ENCODE measurements at places on chromosomes 7 and 10. TPM values are rescaled to one million over a fixed set of nuclear protein-coding genes. Genes with fewer than 3 reads are reported as not detected.

GRCh38 chr10:131512852-131513251, 201.3 kb upstream of the TCERG1L start:
- DNase-seq: no peak

DNA sequence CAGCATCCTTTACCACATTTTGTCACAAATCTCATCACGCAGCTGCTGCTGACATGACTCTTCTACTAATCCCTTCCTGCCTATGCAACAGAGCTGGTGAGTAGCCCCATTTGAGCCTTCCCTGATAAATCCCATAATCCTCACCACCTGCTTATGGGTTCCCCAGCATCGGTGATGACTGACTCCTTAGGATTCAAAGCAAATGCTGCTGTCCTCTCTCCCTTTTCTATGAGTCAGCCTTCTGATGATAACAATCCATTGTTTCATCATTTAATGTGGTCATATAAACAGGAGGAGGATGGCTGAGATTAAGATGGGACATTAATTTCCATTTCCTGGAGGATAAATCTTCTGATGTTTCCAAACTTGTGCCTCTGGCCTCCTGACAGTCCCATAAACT, 73.4 kb downstream of the SORCS1 start:
- no peak for DNase-seq

DNA sequence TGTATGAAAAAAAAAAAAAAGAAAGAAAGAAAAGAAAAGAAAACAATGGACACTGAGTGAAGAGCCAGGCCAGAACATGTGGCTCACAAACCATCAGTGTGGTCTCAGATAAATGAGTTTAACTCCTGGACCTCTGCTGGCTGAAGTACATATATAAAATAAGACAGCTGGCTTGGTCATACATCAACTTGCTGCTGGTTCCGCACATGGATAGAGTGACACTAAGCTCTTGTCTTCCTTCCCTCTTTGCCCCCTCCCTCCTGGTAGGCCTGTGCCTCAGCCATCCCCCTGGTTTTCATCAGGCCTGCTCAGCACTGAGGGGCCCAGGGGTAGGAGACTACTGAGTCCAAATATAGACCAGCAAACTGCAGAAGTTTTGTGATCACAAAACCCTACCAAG, 58.1 kb upstream of the DGKI start:
- DNase-seq: no peak

DNA sequence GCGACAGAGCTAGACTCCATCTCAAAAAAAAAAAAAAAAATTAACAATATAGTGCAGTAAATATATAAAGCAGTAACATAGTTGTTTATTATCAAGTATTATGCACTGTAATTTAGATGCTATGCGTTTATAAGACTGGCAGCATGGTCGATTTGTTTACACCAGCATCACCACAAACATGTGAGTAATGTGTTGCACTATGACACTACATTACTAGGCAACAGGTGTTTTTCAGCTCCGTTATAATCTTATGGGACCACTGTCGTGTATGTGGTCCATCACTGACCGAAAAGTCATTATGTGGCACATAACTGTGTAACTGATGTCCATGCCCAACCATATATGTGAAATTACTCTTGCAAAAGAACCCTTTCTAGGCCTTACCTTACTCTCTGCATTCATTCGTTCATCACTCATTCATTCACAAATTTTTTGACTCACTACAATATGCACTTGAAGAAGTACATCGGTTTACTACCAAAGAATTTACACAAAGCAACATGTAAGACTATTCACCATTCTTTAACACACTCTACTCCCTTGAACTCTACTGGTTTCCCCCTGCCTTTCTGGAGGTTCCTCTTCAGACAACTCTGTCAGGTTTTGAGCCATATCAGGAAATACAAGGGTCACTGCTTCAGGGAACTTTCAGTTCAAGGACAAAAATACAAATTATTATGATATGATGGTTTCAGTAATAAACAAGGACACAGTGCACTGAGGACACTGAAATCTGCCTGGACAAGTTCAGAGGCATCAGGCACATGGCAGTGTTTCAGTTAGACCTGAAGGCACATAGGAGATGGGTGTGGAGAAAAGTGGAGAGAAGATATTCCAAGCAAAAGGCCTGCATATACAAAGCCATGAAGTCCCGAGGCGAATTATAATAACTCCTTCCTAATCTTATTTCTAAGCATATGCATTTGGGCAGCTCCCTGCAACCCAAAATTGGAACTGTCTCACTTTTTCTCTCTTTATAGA, 17.4 kb downstream of the ITGB1 start:
- DNase-seq: no peak

DNA sequence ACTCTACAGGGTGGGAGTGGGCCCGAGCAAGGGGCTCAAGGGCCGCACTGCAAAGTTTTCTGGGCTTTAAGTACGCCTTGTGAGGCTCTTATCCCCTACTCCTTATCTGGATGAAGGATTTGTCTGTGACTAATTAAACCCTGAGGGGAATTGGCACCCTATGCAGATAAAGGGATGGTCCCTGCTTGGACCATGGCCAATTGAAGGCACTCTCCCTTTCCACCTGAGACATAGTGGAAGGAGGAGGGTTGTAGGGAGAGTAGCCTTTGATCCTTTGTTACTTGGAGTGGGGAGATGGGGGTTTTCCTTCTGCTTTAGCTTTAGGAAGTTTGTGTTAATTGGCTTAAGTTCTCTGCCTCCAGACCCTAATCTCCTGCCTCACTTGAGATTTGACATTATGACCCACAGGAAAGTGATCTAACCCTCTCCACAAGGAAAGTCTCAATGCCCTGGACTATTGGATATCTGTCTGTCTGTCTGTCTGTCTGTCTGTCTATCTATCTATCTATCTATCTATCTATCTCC, 1158.8 kb upstream of the SORCS1 start:
- no peak for DNase-seq

DNA sequence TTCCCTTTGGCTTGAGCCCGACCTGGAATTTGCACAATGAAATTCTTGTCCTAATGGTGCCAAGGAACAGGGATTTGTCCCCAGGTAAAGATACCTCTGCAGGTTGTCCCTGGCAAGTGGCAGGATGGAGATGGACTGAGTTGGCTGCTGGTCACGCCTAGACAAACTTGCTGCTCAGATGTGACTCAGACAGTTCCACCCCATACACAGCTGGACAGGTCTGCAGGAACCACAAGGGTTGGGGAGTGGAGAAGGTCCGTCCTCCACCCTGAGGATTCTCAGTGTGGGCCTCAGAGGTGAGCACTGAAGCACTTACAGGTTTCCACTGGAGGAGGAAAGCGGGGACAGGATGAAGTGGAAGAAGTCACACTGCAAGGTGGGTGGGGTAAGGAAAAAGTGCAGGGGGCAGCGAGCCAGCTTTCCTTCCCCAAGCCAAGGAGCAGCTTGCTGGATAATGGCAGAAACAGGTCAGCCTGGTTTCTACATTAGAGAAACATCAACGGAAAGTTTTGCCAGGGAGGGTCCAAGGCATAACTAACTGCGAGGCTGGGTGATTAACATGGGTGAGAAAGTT, 20.5 kb downstream of the ITPRIP start:
- no peak for DNase-seq

- no peak for DNase-seq
These were observed 99.0 kb downstream of the SH3PXD2A start for GRCh38 chr10:103756277-103756869.

GRCh38 chr7:138903859-138904435, 77.2 kb downstream of the KIAA1549 start:
- peak; percentile 22 for DNase-seq

- peak; percentile 91 for DNase-seq
These were observed 32.8 kb downstream of the IL15RA start for GRCh38 chr10:5944389-5945189.

- DNase-seq: no peak
These were observed 3.4 kb upstream of the SMARCD3 start for GRCh38 chr7:151251689-151252560.

GRCh38 chr7:69276011-69276729, 322.1 kb upstream of the AUTS2 start:
- DNase-seq: no peak

- no peak for DNase-seq
These were observed 206.1 kb downstream of the CREB5 start for GRCh38 chr7:28618383-28618782.

DNA sequence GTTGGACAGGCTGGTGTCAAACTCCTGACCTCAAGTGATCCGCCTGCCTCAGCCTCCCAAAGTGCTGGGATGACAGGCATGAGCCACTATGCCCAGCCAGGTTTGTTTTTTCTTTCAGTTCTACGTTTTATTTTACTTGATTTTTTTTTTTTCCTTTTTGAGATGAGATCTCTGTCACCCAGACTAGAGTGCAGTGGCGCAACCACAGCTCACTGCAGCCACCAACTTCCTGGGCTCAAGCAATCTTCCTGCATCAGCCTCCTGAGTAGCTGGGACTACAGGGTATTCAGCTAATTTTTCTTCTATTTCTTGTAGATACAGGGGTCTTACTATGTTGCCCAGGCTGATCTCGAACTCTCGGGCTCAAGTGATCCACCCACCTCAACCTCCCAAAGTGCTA, 24.3 kb downstream of the GDI2 start:
- no peak for DNase-seq

DNA sequence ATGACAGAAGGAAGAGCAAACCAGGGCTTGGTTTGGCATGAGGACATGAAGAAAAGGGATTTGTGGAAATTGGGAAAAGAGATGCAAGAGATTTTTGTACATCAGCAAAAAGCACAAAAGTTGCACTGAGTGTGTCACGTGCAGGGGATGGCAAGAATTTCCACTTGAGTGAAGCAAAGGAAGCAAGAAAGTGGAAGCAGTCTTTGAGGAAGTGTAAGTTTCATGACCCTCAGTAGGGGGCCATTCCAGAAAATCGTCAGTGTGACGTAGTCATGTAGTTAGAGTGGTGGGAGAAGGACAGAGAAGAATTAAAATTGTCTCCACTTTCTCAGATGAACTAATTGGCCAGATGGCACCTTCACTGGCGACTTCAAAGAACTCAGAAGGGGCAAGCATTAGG, 123.3 kb upstream of the FZD1 start:
- no peak for DNase-seq

GRCh38 chr7:148726385-148726784, 27.7 kb downstream of the CUL1 start:
- no peak for DNase-seq

- DNase-seq: peak; percentile 95
These were observed 14.4 kb upstream of the AHCYL2 start for GRCh38 chr7:129210256-129210988.

- DNase-seq: no peak
These were observed 45.8 kb upstream of the SORBS1 start for GRCh38 chr10:95606922-95607321.

DNA sequence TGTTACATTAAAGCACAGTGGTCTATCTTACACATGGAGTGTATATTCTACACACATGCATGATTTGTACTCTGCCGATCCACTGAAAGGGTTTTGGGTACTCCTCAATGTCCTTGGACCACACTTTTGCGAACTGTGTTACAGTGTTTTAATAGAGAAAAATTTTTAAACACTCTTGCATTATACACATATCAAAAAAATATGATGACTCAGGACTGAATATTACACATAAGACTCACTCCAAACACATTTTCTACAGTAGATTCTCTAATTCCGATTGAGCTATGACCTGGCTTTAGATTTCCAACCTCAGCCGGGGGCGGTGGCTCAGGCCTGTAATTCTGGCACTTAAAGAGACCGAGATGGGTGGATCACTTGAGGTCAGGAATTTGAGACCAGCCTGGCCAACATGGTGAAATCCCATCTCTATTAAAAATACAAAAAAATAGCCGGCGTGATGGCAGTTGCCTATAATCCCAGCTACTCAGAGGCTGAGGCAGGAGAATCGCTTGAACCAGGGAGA, 222.4 kb downstream of the CACNA2D1 start:
- no peak for DNase-seq

DNA sequence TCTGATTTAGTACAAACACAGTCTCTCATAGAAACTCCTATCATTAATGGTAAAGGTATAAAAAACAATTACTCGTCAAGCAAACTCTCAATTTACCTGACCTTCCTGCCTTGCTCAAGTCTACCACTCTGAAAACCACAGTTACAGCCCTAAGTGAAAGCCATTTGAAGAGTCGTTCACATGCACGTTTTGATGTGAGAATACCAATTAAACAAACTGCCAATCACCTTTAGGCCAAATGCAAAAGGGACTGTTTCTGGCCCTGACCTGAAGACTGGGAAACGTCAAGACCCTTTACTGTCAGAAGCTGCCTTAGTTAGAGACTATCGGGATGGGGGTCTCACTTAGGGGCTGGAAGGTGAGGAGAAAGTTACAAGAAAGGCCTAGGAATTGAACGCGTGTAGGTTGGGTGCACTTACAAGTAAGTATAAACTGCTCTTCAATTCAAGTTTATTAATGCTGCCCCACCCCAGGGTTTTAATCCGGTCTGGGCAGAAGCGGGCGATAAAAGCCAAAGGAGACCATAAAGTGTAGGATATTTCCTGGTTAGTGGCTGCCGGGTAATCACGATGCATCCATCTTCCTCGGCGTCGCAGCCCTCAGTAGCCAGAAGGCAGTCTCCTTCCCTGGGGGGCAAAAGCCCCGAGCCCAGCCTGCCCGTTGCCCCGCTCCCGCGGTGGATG, 935 bp downstream of the TM9SF3 start:
- peak; percentile 15 for DNase-seq

DNA sequence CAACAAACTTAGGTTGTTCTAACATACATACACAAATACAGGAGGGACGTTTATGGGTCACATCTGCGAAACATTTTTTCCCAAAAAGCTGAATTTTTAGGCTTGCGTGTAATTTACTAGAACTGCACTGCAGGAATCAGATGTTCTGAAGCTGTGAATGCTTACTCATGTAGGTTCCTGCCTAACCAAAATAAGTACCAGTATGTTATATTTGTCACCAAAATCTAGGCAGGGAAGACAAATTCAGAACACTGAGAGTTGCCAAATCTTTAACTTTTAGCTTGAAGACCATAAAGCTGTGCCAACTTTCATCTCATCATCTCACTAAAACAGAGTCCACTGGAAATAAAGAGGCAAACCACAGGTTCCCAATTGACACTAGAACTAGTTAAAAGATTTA, 5.7 kb downstream of the UBE2H start:
- no peak for DNase-seq

- no peak for DNase-seq
These were observed 138.2 kb downstream of the MAD1L1 start for GRCh38 chr7:2094454-2095045.

DNA sequence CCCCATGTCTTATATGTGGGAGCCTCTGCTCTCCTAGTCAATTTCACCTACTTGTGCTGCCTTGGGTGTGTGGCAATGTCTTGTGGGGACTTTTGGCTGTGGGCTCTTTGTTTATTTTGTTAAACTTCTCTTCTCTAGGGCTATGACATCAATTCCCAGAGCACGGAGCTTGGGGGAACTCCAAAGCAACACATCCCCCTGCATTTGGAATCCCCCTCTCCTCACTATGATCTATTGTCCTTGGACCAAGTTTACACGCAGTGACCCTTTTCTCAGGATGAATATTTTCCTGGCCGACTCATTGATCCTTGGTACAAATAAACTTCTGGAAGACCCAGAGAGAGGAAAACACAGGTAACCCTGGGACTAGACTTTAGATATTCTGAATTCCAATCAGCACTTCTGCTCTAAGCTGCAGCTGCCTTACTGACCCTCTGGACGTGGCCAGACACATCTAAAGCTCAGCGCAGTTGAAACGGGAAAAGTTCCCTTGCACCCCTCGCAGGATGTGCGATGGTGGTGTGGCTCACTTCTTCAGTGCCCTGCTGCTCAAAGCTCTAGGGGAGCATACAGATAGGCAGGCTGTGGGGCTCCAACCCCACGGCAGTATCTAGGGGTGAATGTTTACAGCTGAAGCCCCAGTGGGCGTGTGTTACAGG, 110.8 kb downstream of the TMEM178B start:
- no peak for DNase-seq

OR6V1 gene
- not detected for total RNA-seq

HGF gene
- 1.2 TPM for total RNA-seq

SBDS gene
- 116 TPM for total RNA-seq

HMX2 gene
- total RNA-seq: not detected

PHYH gene
- 19.7 TPM for total RNA-seq

PNLIPRP1 gene
- not detected for total RNA-seq

GDF2 gene
- not detected for total RNA-seq
